Muscle of leg (tissue), 16 donors: ENCODE measurements at places on chromosomes 5 and 9. TPM values are rescaled to one million over a fixed set of nuclear protein-coding genes. Genes with fewer than 3 reads are reported as not detected.

DNA sequence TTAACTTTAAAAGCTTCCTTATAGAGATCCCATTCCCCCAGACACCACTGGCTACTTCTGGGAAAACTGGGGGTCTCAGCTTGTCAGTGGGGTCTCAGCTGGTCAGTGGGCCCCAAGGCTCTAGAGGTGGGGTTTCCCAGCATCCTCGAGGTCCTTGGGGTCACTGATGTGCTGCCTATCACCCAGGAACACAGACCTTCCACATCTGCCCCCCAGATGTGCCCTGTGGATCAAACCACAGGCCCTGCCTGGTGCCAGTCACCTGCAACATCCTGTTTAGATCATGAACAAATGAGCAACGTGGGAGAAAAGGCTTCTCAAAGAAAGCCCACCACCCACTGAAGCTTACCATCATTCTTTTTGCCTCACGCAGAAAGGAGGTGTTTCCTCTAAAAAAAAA lies 165.6 kb upstream of the FSTL4 start:
- no peaks in the 10 kb centered on the region for H3K4me1 ChIP-seq
- no peaks in the 10 kb centered on the region for H3K27me3 ChIP-seq
- no peak overlapping the region for H3K4me3 ChIP-seq
- DNase-seq = no peak

UBTD2 gene
- total RNA-seq = 48.8 TPM

CENPP gene
- 6.4 TPM for total RNA-seq

F2RL1 gene
- 0.18 TPM for total RNA-seq

DMRT3 gene
- total RNA-seq = 0.09 TPM
